ENCODE measurements at places on chromosomes 11 and 22. TPM values are rescaled to one million over a fixed set of nuclear protein-coding genes. Genes with fewer than 3 reads are reported as not detected.

ARHGEF17 gene
- total RNA-seq: 48.4 TPM

ASPHD2 gene
- 1.1 TPM for total RNA-seq

TEX54 gene
- total RNA-seq: not detected

FGF3 gene
- not detected for total RNA-seq

GUCY1A2 gene
- under 0.01 TPM for total RNA-seq

OR8G1 gene
- total RNA-seq: not detected

TPST2 gene
- total RNA-seq: 49.1 TPM

NAALADL1 gene
- total RNA-seq: 12.8 TPM

ABCG4 gene
- total RNA-seq: under 0.01 TPM

DENND6B gene
- 1.5 TPM for total RNA-seq

SCGB1A1 gene
- total RNA-seq: not detected

BAIAP2L2 gene
- total RNA-seq: 0.33 TPM

PNPLA3 gene
- 0.33 TPM for total RNA-seq

PATE2 gene
- 0.22 TPM for total RNA-seq

FGF19 gene
- total RNA-seq: not detected

SPA17 gene
- total RNA-seq: 3.6 TPM

PRR5L gene
- total RNA-seq: 7.6 TPM

OR52A1 gene
- not detected for total RNA-seq

PLET1 gene
- not detected for total RNA-seq

C1QTNF6 gene
- 5.1 TPM for total RNA-seq

TESMIN gene
- total RNA-seq: 1.9 TPM

DCDC1 gene
- under 0.01 TPM for total RNA-seq

TMEM191B gene
- total RNA-seq: 0.43 TPM

WNT7B gene
- total RNA-seq: not detected

LRRC55 gene
- under 0.01 TPM for total RNA-seq

RFPL2 gene
- total RNA-seq: 0.09 TPM

PDGFB gene
- total RNA-seq: 25.9 TPM

IFITM1 gene
- total RNA-seq: 0.09 TPM

GLYAT gene
- not detected for total RNA-seq

DCHS1 gene
- 45.6 TPM for total RNA-seq

SLC25A45 gene
- 1.3 TPM for total RNA-seq

TSGA10IP gene
- total RNA-seq: not detected

PTPN5 gene
- not detected for total RNA-seq

ATXN10 gene
- 77.9 TPM for total RNA-seq

RASD2 gene
- total RNA-seq: not detected

MED17 gene
- total RNA-seq: 34.6 TPM

ANO9 gene
- total RNA-seq: 0.76 TPM

MS4A4E gene
- total RNA-seq: not detected

C11orf21 gene
- total RNA-seq: not detected

ANGPTL5 gene
- total RNA-seq: 0.17 TPM

OR2D2 gene
- not detected for total RNA-seq

ZNF215 gene
- 0.33 TPM for total RNA-seq

POGLUT3 gene
- total RNA-seq: 5.6 TPM

FAT3 gene
- total RNA-seq: under 0.01 TPM

BTBD10 gene
- 103 TPM for total RNA-seq

TEAD1 gene
- total RNA-seq: 29.1 TPM

CSF2RB gene
- 3.4 TPM for total RNA-seq

RGL4 gene
- not detected for total RNA-seq

GLYATL2 gene
- total RNA-seq: under 0.01 TPM

NCF4 gene
- not detected for total RNA-seq

ELFN2 gene
- under 0.01 TPM for total RNA-seq

Measured in dermis lymphatic vessel endothelial cell (primary cell).